ENCODE measurements at places on chromosomes 13 and 19.

DNA sequence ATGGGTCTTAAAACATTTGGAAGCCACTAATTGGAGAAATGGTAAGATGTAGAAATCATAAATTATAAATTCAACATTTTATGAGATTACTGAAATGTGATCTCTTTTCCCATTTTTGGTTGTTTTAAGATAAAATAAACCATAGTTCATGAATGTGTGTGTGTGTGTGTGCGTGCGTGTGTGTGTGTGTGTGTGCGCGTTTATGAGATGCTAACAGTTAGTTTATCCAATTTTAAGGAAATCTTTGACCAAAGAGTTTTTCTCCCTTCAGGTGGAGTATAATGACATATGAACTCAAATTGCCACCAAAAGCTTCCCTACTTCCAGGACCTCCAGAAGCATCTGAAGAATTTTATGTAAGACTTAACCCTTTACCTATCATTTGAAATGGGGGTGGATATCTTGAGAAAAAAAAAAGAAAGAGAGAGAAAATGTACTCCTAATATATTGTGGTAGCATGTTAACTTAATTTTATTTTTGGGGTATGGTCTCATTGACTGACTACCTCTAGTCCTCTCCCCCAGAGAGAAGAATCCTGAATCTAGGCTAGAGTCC is 98.1 kb upstream of the AKAP11 start:
- ATAC-seq: no peak

DNA sequence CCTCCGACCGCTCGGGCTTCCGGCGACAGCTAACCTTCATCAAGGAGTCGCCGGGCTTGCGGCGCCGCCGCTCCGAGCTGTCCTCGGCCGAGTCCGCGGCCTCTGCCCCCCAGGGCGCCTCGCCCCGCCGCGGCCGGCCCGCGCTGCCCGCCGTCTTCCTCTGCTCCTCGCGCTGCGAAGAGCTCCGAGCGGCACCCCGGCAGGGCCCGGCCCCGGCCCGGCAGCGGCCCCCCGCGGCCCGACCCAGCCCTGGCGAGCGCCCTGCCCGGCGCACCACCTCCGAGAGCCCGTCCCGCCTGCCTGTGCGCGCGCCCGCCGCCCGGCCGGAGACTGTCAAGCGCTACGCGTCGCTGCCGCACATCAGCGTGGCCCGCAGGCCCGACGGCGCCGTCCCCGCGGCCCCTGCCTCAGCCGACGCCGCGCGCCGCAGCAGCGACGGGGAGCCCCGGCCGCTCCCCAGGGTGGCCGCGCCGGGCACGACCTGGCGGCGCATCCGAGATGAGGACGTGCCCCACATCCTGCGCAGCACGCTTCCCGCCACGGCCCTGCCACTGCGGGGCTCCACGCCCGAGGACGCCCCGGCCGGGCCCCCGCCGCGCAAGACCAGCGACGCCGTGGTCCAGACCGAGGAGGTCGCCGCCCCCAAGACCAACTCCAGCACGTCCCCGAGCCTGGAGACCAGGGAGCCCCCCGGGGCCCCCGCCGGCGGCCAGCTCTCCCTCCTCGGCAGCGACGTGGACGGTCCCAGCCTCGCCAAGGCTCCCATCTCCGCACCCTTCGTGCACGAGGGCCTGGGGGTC is 9.6 kb downstream of the C19orf25 start:
- ATAC-seq: peak; percentile 22

DNA sequence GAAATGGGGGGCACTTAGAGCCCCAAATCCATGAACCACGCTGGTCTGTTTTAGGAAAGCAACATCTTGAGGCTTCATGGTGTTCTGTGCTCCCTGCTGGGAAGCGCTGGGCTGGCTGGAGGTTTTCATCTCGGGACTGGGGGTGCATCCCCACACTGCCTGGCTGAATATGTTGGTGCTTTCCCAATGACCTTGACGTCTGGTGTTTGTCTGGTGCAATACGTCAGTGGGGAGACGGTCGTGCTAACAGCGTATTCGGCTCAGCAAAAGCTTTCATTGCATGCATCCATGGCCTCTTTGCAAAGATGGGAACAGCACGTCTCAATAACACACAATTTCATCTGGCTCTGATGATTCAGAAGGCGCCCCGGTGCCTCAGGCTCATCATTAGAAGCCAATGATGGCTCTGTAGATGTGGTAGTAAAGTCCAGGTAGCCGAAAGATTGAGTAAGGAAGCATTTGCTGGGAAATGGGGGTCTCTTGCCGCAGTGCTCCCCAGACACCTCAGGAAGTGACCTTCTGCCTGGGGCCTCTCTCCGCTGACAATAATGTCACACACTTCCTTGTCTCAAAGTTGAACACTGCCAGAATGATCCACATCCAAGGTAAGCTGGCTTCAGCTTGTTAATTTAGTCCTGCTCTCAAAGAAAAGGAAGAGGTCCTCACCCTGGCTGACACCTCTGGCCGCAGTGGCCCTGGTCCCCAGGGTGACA is 97.7 kb downstream of the ING1 start:
- ATAC-seq: no peak

- no peak for ATAC-seq
Measured at GRCh38 chr13:41937388-41937787, 23.5 kb downstream of the VWA8 start.

- peak; percentile 18 for ATAC-seq
Measured at GRCh38 chr13:42041011-42041683, 7.3 kb upstream of the DGKH start.

DNA sequence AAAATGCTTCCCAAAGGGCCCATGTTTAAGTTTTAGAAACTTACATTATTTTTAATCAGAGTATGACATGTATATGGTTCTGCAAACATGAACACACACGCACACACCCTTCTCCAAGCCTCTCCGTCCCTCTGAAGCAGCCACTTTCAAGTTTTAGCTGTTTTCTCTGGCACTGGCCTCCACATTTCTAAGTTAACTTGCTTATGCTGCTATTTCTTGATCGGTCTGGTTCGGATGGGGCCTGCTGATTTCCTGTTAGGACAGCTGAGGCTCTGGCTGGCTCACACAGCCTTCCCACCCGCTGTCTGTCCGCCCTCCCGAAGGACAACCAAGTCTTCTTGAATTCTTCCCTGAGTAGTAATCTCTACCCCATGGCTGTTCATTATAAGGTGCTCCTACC is 4.4 kb downstream of the SPC24 start:
- ATAC-seq: no peak

DNA sequence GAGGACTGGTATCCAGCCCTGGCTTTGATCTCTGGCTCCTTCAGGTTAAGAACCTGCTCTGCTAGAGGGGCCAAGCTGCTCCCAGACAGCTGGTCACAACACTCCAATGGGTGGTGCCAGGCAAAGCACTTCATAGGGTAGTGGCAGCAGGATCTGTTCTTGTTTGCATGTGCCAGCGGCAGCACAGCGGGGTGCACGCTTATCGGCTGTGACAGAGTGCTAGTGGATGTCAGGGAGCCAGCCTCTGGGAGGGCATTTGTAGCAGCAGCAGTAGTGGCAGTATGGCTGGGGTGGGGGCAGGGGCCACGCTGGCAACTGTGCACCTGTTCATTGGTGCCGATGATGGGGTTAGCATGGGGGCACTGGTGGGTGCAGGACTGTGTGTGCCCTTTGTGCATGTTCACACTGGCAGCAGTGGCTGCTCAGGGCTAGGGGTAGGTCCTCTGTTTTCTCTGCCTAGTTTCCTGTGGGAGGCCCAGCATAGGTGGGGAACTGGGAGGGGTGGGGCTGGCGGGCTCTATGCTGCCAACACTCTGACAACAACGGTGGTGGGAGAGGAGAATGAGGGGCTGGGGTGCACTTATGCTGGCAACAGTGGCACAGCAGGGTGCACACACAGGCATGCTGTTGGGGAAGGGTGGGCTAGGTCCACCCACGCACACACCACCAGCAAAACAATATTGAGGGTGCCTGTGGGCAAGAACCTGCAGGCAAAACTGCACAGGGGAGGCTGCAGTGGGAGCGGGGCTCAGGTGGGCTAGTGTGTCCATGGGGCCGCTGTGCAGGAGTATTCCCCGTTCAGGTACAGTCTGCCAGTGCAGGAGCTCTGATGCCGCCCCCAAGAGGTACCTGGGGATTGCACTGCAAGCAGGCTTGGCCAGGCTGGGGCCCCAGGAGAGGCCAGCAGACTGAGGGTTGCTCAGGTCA is 19.3 kb downstream of the AP1M1 start:
- no peak for ATAC-seq

DNA sequence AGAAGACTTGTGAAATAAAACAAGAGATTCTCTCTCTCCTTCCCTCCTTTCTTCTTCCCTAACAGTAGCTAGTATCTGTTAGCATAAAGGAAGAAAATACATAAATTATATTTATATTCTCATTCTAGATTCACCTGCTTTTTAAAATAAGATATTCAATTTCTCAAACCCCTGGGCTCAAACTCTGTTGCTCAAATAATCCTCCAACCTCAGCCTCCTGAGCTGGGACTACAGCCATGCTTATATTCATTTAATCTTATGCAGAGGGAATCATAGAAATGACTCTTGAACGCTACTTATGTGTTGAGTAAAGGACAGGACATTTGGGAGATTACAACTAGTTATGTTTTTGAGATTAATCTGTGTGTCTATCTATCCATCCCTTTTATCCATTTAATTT is 56.2 kb downstream of the GPC5 start:
- no peak for ATAC-seq

GRCh38 chr13:23959231-23959862 is 62.0 kb upstream of the C1QTNF9B start:
- ATAC-seq: no peak

GRCh38 chr13:94080527-94080926 is 399.0 kb downstream of the DCT start:
- ATAC-seq: no peak

GRCh38 chr13:76993021-76993420 is 1.1 kb downstream of the CLN5 start:
- no peak for ATAC-seq

GRCh38 chr19:31783592-31783991 is 434.4 kb upstream of the TSHZ3 start:
- ATAC-seq: no peak

- ATAC-seq: no peak
Measured at GRCh38 chr13:33865945-33866344, 48.0 kb downstream of the RFC3 start.

DNA sequence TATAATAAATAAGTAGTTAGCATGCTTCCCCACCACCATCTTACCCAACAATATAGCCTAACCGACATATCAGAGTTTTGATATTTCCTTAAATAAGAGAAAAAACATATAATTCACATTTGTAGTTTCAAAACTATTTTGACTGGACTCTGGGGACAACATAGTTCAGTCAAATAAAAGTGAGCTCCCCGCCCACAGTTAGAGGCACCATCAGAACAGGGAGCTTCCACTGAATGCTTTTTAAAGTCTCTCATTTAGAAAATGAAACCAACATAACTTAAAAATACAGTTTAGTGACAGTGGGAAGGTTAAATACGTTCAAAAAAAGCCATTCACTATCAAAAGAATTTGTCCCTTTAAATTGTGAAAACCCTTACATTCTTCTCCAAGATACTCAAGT is 92.8 kb downstream of the EPSTI1 start:
- peak; percentile 38 for ATAC-seq

GRCh38 chr13:113456116-113456702 is 2.9 kb upstream of the ADPRHL1 start:
- no peak for ATAC-seq

- ATAC-seq: no peak
Measured at GRCh38 chr19:1084024-1084868, 10.9 kb downstream of the POLR2E start.

GRCh38 chr13:18948012-18948663 is 233.5 kb downstream of the TUBA3C start:
- no peak for ATAC-seq

- no peak for ATAC-seq
Measured at GRCh38 chr13:90690458-90691080, 656.9 kb upstream of the MIR17HG start.

DNA sequence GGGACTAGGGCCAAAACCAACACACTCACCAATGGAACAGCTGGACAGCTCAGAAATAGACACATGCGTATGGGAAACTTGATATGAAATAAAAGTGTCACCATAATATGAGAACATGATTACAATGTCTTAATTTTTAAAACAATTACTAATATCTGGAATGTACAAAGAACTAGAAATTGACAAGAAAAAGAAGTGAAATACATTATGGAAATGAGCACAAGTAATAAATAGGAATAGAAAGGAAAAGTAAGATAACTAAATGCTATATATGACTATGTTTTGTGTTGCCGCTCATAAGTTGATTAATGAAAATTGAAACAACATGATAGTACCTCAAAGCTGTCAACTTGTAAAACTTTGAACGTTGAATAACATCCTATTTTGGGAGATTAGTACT is 801.1 kb downstream of the SLITRK5 start:
- no peak for ATAC-seq

GRCh38 chr19:1410136-1410786 is 2.9 kb downstream of the DAZAP1 start:
- no peak for ATAC-seq

GRCh38 chr13:79070343-79070974 is 335.6 kb downstream of the RBM26 start:
- no peak for ATAC-seq

- no peak for ATAC-seq
Measured at GRCh38 chr19:4483385-4483784, 11.3 kb downstream of the HDGFL2 start.

DNA sequence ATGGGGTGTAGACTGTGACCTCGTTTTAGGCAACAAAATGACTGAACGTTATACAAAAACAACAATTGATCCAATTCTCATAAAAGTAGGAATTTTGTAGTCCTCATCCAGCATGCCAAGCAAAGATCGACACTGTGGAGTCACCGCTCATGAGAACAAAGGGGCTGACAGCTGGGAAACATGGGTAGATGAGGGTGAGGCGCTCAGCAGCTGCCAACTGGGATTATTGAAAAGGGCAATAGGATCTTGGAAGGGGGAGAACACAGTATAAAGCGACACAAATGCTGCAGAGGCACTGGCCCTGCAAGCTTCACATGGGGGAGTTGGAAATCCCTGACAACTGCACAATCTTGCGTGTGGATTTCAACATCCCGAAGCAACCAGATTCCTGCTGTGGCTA is 5.4 kb upstream of the ZNF765 start:
- no peak for ATAC-seq

DNA sequence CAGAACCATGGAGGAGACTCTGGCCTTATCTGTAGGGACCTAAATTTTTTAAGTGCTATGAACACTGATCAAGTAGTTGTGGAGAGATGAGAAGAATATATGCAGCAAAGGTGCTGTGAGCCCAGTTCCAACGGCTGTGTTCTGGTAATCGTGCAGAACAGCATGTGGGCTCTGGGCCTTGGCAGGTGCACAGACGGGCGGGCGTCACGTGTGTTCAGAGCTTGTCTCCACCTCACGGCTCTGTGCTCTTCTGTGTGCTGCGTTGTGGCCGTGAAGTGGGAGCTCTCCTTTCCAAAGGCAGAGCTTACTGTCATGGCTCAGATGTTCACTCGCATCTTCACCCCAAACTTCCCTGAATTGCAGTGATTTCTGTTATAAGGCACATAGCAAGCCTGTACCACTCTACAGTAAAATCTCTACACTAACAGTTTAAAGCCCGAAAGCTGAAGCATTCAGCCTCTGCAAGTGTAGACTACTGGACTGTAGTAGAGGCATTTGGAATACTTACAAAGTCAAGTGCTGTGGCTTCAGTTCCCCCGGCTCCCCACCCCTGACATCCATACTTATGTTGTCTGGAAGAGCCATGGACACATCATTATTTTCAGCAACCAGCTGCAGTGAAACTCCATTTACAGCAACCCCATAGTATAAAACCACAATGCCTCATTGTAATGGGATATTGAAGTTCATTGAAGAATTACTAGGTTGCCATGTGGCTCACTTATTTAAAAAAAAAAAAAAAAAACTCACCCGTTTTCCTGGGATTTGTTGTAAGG is 27.5 kb upstream of the TEX29 start:
- no peak for ATAC-seq

- ATAC-seq: no peak
Measured at GRCh38 chr13:22744688-22745452, 435.9 kb upstream of the SGCG start.

Data from activated CD4-positive, CD25-positive, alpha-beta regulatory T cell treated with anti-CD3 and anti-CD28 coated beads, Interleukin-2, amount 50 U/mL, for 24 hours (primary cell).